ENCODE measurements at places on chromosomes 2 and 18.

DNA sequence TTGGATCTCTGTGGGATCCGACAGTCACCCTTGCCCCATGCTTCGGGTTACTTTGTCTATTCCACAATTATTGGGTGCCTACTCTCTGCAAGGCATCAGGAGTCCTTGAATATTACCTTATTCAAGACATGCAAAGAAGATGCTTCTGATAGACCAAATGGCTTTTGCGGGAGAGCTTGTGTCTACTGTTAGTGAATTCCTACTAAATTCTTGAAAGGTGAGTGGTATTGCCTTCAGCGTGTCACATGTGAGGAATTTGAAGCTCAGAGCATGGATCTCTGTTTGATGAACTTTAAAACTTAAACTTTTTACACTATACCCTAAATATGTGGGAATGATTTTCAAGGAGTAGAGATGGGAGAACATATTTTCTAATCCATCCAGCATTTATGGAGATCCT is 184.4 kb downstream of the LTBP1 start:
- no peak for DNase-seq

DNA sequence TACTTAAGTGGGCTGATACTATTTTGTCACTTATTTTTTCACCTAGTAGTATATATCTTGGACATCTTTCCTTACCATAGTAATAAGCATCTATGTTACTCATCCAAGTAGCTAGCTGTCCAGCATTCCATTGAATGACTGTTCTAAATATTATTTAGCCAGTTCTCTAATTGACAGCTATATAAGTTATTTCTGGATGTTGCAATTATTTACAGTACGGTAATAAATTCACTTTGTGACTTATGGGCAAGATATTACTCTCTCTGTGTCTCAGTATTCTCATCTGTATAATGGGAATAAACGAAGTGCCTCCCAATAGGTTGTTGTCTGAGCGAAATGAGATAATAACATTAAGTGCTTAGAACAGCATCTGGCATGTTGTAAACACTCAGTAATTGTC is 46.6 kb upstream of the AGAP1 start:
- peak; percentile 16 for DNase-seq

DNA sequence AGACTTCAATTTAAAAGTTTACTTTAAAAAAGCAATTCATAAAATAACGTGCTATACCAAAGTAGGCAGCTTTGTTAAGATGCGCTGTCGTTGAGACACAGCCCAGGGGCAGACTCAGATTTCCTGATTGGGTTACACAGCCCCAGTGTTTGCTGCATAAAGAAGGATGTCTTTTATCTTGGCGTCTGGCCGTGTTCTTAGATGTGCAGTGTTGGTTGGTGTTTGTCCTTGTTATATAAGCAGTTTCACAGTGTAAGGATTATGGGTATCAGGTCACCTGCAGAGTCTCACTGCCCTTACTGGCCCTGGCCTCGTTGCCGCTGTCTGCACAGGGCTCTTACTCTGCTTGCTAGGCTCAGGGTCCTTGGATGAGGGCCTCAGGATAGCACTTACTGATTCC is 108.5 kb downstream of the WDSUB1 start:
- no peak for DNase-seq

- no peak for DNase-seq
These were observed 215.6 kb upstream of the POU3F3 start for GRCh38 chr2:104638190-104638858.

DNA sequence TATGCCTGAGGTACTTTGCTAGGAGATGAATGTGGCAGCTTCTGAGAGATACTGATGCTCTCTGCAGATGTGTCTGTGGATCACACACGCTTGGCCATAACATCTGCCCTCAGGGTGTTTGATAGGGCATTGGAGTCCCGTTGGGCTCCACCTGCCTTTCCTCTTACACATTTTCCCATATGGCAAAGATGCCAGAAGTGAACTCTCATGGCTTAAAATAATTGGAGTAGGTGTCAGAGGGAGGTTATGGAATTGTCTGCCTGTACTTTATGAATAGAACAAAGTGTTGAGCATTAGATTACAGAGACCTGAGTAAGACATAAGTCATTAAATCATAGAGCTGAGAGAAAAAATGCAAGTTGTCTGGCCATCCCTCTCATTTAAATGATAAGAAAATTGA is 75.3 kb upstream of the PNPT1 start:
- no peak for DNase-seq

DNA sequence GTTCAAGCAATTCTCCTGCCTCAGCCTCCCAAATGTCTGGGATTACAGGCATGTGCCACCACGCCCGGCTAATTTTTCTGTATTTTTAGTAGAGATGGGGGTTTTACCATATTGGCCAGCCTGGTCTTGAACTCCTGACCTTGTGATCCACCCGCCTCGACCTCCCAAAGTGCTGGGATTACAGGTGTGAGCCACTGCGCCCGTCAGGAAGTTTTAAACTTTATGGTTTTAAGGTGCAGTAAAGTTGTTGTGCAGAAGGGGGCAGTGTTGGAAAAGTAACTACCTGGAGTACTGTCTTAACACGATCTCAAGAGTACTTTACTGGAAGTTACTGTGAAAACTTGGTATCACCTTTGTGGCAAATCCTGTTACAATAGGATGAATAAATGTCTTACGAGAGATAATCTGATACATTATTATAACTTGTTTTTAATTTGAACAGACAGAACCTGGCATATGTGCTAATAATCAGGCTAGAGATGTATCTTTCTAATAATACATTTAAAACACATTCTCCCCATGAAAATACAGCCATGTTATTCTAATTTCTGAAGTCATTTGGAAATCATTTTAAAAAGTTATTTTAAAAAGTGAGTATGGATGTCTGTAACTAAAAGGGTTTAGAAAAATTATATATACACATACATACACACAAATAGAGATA is 10.8 kb downstream of the SPDYA start:
- DNase-seq: no peak
